ENCODE measurements at places on chromosomes 5 and 9.

- no peak for DNase-seq
Measured at GRCh38 chr5:96125231-96125891, 163.7 kb upstream of the ELL2 start.

GRCh38 chr9:3793971-3794383 lies 268.2 kb upstream of the RFX3 start:
- DNase-seq = no peak

DNA sequence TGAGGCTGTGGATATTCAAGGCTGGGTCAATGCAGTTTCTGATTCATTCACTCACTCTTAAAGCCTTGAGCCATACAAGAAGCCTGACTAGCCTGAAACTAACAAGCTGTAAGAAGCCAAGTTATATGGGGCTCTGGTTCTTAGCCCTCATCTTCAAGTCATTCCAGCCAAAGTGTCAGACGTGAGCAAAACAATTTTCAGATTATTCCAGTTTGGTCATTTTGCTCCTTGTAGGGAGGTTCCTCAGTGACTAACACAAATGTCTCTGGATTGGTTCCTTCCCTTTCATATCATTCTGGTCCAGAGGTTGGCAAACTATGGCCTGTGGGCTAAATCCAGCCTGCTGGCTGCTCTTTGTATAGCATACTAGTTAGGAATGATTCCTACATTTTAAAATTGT lies 12.5 kb upstream of the SHOC1 start:
- no peak for DNase-seq

- DNase-seq = no peak
Measured at GRCh38 chr5:8997542-8998070, 548.3 kb downstream of the SEMA5A start.

DNA sequence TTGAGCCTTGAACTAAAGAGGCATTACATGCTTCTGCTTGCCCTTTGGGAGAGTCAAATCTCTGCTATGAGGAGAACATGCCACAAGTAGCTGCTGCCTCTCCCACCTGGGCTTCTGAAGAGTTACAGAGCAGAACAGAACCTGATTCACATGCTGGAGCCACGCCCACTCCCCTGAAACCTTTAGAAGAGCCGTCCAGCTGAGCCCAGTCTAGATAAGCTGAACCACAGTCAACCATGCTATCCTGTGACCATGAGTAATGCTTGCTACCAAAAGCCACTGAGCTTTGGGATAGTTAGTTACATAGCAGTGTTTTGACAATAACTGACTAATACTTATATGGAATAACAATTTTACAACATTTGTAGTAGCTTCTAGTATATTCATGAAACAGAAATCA lies 111.0 kb upstream of the VCAN start:
- no peak for DNase-seq

GRCh38 chr5:92147266-92147665 lies 764.1 kb upstream of the ARRDC3 start:
- DNase-seq = no peak
